ENCODE measurements at places on chromosomes 5 and 9.

DNA sequence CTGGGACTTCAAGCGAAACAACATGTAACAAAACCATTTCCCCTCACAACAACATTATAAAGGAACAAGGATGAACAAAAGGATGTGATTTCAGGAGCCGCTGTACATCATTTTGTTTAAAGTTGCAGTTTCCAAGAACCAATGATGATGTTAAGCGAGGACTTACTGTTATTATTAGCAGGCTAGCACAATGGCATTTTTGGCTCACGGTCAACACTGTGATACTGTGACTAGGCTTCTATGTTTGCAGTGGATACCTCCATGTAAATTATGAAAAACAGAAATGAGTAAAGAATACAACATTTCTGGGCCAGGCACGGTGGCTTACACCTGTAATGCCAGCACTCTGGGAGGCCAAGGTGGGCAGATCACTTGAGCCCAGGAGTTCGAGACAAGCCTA is 113.0 kb downstream of the AUH start:
- no peak for DNase-seq

- DNase-seq, result no peak
These were observed 3.7 kb upstream of the GM2A start for GRCh38 chr5:151249281-151249680.

DNA sequence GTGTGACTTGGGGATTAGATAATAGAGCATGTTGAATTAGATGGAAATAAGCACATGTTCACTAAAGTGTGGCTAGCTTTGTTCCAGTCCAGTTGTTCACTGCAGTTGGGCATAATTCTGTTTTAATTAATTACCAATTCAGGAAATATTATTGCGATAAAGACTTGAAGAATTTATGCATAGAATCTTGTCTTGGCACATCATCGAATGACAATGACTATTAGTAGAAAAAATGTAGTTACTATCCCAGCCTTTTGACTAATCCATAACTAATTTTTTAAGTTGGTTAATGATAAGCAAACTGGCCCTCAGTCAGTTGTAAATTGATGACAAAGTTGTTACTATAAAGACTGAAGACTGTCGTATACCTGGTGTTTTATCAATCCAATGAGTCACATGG is 10.5 kb downstream of the LNPEP start:
- no peak for DNase-seq

- no peak for DNase-seq
These were observed 31.0 kb downstream of the RNF130 start for GRCh38 chr5:180040287-180041214.

Measured in CD4-positive, alpha-beta T cell treated with Interferon gamma for 1 hour (primary cell).